ENCODE measurements at places on chromosomes 11 and 22.

DNA sequence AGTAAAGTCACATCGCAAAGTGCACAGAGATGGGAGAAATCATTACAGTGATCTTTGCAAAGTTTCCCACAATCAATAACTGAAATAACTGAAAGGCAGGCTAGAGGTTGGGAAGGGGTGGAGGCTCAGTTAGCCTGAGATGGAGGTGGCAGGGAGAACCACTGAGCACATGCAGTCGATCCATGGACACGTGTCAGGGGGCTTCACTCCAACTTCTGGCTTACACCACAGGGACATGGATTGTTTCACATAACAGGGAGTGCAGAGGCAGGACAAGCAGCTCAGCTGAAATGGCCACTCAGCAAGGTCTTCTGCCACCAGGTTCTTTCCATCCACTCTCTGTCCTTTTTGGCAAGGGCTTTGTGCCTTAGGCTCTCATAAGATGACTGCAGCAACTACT is 35.1 kb upstream of the MICAL2 start:
- DNase-seq: no peak

DNA sequence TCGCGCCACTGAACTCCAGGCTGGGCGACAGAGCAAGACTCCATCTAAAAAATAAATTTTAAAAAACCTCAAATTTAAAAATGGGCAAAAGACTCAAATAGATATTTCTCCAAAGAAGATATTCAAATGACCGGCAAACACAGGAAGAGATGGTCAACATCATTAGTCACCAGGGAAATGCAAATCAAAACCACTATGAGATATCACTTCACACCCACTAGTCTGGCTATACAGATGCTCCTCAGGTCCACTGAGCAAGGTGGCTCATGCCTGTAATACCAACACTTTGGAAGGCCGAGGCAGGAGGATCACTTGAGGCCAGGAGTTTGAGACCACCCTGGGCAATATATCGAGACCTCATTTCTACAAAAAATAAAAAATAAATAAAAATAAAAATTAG is 43.3 kb upstream of the SLC35C1 start:
- DNase-seq: no peak

DNA sequence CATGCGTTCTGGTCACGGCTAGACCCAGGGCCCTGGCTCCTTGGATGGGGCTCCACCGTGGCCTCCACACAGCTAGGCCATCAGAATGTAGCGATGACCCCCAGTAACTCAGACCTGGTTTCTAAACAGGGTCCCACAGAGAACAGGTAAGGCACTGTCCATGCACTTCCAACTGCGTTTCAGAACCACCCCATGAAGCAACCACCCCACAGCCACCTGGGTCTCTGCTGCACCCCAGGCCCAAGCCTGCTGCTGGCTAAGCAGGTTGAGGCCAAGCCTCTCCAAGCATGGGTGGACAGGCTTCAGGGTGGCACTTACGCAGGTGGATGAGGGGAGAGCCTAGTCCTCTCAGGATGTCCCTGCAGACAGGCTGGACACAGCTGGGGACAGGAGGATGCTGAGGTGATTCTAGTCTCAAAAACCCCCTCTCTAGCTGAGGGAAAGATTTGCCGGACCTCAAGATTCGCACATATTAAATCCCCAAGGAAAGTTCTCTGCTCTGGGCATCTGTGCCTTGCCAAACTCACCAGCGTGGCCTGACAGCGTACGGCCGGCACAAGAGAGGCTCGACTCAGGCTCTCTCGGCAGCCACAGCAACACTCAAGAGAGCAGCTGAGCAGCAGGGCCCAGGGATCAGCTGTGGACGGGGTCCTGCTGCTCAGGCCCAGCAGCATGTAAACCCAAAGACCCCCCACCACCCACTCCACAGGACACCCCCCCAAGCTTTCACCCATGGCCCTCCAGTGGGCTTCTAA is 141.6 kb downstream of the CRYBB2 start:
- DNase-seq: no peak

- no peak for DNase-seq
Measured at GRCh38 chr22:27381960-27382742, 419.4 kb downstream of the MN1 start.

DNA sequence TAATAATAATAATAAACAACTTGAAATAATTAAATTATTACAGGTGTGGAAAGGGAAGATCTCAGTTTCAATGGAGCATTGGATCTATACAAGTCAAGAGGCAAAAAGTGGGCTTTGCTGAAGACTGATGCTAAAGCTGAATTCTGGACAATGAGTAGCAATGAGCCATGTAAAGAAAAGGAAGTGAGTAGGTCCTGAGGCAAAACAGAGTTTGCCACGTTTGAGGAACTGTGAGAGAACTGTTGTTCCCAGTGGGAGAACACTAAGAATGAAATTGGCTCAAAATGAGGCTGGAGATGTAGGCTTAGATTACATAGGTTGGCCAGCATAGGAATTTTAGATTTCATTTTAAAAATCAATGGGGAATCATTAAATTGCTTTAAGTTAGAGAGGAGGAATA is 33.9 kb upstream of the TEAD1 start:
- no peak for DNase-seq

DNA sequence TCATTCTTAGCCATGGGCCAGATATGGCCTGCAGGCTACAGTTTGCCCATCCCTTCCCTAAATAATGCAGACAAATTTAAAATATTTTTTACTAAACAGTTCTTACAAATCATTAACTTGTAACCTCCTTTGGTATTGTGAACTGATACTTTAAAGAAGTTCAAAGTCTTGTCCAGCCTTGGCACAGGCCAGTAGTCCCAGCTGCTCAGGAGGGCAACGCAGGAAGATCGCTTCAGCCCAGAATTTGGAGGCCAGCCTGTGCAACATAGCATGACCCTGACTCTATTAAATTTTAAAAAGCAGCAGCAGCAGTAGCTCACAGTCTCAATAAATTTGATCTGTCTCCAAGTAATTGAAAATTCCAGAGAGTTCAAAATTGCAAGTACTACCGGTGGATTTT is 83.7 kb upstream of the ARHGAP32 start:
- DNase-seq: no peak

DNA sequence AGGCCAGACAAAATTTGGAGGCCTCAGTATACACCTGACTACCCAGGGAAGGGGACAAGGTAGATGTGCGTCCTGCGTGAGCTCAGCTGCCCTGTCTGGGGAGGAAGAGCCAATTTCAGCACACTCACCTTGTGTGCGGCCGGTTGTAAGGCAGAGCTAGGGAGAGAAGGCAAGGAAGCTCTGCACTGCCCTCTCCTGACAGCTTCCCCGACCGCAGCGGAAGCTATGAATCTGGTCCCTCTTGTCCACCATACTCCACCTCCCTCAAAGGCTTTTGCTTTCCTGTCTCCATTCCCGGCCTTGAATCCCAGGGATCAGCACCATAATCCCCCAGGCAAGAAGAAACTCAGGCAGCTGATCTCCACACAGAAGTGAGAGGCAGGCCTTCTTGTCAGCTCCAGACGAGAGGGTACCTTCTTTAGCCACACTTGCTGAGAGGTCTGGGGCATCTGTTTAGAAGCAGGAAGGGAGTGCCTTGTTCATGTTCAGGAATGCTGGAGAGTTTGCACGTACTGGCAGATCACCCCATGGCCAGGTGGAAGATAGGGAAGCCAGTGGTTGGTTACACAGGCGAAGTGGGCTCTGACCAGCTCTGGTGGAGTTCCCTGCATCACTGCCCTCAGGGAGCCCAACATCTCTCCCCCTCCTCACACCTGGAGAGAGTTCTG is 62.5 kb downstream of the FEZ1 start:
- DNase-seq: peak; percentile 74

GRCh38 chr11:100105982-100106358 is 581.1 kb upstream of the ARHGAP42 start:
- DNase-seq: no peak

GRCh38 chr22:37018815-37019308 is 385 bp downstream of the TST start:
- peak; percentile 80 for DNase-seq

- DNase-seq: no peak
Measured at GRCh38 chr22:29388759-29389090, 355 bp upstream of the AP1B1 start.

- DNase-seq: no peak
Measured at GRCh38 chr11:61080526-61080925, 21.8 kb upstream of the CD5 start.

GRCh38 chr11:36343436-36343835 is 47.3 kb downstream of the PRR5L start:
- no peak for DNase-seq

GRCh38 chr11:43845816-43846215 is 34.8 kb upstream of the ALKBH3 start:
- DNase-seq: no peak

GRCh38 chr11:123159183-123159857 is 35.7 kb downstream of the CLMP start:
- no peak for DNase-seq

- DNase-seq: no peak
Measured at GRCh38 chr11:90874281-90874680, 651.4 kb upstream of the CHORDC1 start.

- DNase-seq: no peak
Measured at GRCh38 chr11:116275635-116276034, 497.2 kb downstream of the BUD13 start.

DNA sequence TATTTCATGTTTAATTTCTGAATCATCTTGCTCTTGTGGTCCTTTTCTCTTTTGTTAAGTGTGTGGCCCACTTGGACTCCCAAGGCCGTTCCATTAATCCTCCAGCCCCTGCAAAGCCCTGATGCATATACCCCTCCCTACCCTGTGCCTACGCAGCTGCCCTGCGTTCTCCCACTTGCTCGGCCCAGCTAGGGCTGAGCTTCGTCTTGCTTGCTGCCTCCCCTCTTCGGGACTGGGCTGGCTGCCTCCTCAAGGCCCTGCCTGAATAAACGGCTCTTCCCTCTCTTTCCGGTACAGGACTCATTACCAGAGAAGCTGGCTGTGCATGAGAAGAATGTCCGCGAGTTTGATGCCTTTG is 28.5 kb downstream of the ARHGAP1 start:
- no peak for DNase-seq

DNA sequence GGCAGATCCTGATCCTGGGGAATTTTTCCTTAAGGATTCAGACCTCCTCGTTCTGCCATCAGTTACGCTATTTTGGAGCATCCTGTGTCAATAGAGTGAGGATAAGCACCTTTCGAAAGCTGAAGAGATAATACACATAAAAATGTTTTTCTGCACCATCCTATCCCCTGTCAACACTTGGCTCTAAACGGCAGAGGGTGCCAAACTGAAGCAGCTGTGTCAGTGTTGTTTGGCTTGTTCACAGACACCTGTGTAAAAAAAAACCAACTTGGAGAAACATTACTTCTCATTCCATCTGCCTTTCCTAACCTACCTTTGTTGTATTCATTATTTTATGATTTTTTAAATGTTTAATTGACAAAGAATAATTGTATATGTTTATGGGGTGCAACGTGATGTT is 417.0 kb upstream of the DDI1 start:
- DNase-seq: no peak

DNA sequence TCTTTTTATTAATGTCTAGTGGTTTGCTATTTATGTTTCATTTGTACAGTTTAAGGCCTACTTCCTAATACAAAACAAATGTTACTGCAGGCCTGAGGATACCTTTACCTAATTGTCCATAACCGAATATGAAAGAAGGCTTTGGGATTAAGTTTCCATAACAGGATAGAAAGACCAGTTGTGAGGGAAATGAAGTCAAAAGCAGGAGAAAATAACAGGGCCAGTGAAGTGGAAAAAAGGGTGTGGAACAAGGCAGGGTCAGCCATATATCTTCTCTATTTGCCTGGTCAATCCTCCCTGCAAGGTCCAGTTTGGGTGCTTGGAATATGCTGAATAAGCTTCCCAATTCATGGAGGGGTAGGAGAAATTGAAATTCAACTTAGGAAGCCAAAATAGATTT is 211.5 kb downstream of the SWAP70 start:
- no peak for DNase-seq

DNA sequence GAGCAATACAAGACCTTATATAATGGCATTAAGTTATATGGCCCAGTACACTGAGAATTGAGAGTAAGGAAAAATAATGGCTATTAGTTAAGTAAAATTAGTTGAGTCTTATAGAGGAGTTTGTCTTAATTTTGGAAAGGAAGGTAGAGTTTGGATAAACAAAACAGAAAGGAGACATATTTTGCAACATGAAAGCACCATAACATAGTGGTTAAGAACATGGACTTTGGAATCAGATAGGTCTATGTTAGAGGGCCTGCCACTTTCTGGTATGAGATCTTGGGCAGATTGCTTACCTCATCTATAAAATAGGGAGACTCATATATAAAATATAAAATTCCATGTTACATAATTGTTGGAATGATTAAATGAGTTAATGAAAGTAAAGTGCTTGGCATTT is 68.9 kb downstream of the CSTPP1 start:
- no peak for DNase-seq

GRCh38 chr11:120215634-120216033 is 4.8 kb downstream of the OAF start:
- DNase-seq: no peak

DNA sequence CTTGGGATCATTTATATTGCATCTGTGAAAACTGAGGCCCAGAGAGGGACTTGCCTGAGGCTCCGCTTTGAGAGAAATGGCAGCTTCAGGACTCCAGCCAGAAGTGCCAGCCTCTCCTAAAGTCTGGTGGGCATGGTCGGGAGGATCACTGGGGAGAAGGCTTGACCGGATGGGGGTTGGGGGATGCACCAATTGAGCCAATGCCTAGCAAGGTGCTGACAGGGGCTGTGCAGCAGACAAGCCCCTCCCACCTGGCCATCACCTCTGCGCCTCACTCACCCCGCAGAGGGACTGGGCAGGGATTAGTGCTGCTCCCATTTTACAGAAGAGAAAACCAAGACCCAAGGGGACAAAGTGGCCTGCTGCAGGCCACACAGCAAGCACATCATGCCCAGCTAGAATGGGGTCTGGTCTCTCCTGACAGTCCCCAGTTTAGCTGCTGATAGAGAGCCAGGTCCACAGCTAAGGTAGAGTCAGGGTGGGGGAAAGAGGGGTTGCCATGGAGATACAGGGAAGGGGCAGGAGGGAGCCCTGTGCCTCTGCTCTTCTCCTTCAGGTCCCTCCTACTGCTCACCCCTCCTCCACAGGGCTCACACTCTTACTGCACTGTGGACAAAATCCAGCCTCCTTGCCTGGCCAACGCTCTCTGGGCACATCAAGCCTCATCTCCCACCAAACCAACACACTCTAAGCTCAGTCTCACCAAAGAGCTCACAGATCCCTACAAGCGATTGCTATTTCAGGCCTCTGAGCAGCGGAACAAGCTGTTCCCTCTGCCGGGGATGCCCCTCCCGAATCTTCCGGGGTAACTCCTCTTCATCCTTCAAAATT is 29.5 kb downstream of the TEF start:
- no peak for DNase-seq

DNA sequence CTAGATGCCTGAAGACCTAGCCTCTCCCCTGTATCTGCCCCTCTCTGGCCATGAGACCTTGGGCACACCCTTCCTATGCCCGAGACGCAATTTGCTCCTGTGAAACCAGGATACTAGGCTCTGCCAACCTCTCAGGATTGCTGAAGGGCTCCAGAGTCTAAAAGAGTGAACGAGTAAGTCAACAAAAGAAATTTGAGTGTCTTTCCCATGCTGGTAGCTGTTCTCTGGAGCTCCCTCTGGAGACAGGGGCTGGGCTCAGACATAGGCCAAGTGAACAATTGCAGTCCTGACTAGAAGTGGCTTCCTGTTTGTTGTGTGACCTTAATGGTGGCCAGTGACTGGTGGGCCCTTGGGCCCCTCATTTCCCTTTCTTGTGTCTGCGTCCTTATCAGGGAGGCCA is 189.0 kb upstream of the NARS2 start:
- no peak for DNase-seq

All from retina (tissue), 1 donor.